Left kidney (tissue), 8 donors: ENCODE measurements at places on chromosomes 16 and 17. TPM values are rescaled to one million over a fixed set of nuclear protein-coding genes. Genes with fewer than 3 reads are reported as not detected.

- no peak for DNase-seq
Observed at GRCh38 chr17:55319933-55320593, 55.3 kb downstream of the HLF start.

- DNase-seq, result no peak
Observed at GRCh38 chr17:75130059-75130631, 1.4 kb downstream of the NT5C start.

- DNase-seq, result peak; percentile 65
Observed at GRCh38 chr16:57519796-57520360, 16.5 kb downstream of the CCDC102A start.

- no peak for DNase-seq
Observed at GRCh38 chr16:71515026-71515425, 11.2 kb upstream of the CHST4 start.

DNA sequence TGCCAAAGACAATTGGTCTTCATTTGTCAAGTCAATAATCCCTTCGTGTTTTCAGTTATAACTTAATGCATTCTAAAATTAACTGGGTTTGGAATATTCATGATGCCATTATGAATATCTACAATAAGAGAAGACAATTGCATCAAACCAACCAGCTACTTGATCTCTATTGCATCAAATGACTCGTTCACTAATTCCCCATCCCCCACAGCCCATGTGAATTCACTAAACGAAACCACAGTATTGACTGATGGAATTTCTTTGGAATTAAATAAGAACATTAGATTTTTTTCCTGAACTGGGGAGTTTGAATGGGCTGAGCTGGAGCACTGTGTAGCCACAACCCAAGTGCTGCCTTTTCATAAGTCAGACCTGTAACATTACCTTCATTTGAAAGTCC lies 65.3 kb downstream of the HS3ST3B1 start:
- DNase-seq, result no peak

DNA sequence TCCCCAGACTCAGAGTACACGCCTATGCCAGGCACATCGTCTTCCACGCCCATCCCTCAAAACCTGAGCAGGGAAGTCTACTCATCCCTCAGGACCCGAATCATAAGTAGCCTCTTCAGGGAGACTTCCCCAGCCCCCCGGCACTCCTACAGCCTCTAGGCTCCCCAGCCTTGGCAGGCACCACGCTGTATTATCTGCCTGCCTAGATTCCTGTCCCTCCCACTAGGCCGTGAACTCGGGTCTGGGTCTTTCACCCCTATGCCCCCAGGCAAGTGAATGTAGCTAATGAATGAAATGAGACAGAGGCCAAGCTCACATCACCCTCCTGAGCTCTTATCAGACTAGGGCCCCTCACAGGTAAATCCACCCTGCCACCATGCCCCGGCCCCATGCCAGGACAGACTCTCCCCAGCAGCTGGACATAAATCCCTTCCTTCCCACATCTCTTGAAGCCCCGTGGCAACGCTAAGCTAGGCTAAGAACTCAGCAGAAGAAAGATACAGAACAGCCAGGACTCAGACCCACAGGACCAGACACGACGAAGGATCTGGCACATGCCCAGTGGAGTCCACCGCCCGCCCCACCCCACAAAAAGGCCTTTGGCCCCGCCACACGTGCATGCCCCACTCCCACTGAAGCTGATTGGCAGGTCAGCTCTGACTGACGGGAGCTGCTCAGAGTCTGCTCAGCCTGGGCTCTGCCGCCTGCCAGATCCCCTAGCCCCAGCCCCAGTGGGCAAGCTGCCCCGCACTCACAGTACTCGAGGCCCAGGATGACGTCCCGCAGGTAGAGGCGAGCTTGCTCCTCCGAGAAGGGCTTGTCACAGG lies 13.0 kb downstream of the CAMKK1 start:
- no peak for DNase-seq

DNA sequence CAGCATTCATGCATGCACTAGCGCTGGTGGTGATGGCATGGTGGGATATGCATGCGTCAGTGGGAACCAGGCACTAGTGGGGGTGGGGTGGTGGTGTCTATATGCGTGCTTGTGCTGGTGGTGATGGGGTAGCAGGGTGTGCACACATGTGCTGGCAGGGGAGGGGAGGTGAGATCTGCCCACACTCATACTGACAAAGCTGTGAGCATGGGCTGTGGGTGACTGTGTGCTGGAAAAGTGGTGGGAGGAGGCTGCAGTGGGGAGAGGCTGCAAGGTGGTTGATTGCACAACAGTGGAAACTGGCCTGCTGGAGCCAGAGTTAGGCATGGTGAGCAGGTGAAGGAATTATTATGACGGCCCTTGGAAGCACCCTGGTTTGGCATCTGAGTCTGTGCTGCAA lies 31.3 kb upstream of the TEKT1 start:
- DNase-seq, result no peak

Gene GDPD1
- polyA plus RNA-seq, result 12.5 TPM

Gene KCNH4
- polyA plus RNA-seq, result not detected
